Smooth muscle cell of the brain vasculature (primary cell): ENCODE measurements at places on chromosomes 3 and 15.

DNA sequence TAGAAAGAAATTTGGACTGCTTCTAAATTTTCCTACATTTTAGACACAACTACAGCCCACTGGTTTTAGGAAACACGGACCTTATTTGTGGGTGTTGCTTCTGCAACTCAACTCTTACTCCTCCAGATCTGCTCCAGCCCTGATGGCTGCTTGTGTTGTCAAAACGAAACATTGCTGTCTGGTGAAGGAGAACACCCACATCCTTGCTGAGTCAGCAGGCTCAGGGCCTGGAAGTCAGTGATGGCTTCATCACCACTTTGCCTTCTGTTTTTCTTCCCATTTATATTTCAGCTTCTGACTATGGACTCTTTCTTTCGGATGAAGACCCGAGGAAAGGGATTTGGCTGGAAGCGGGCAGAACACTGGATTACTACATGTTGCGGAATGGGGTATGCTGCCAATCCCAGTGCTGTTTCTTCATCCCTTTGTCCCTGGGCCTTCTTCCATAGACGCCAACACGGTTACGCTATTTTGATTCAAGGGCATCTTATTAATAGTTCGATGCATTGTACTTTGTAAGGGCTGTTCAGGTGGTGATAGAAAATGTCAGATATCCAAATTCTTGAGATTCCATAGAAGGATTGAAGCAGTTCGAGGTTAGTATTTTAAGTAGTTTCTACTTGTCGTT, 392.6 kb upstream of the TPM1 start:
- no peak for DNase-seq

- no peak for DNase-seq
Measured at GRCh38 chr15:26234976-26235767, 372.0 kb upstream of the ATP10A start.

DNA sequence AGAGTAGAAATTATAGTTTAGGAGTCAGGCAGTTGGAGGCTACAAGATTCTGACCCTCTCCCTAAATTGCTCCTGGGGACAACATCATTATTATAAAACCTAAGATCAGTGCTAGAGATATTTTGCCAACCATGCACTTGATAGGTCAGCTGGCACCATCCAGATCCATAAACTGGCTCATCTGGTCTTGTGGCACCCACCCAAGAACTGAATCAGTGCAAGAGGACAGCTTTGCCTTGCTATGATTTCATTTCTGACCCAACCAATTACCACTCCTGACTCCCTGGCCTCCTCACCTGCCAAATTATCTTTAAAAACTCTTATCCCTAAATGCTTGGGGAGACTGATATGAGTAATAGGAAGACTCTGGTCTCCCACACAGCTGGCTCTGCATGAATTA, 461.1 kb upstream of the TGFBR2 start:
- DNase-seq = no peak

GRCh38 chr3:103787879-103788278, 1353.1 kb downstream of the ZPLD1 start:
- no peak for DNase-seq

DNA sequence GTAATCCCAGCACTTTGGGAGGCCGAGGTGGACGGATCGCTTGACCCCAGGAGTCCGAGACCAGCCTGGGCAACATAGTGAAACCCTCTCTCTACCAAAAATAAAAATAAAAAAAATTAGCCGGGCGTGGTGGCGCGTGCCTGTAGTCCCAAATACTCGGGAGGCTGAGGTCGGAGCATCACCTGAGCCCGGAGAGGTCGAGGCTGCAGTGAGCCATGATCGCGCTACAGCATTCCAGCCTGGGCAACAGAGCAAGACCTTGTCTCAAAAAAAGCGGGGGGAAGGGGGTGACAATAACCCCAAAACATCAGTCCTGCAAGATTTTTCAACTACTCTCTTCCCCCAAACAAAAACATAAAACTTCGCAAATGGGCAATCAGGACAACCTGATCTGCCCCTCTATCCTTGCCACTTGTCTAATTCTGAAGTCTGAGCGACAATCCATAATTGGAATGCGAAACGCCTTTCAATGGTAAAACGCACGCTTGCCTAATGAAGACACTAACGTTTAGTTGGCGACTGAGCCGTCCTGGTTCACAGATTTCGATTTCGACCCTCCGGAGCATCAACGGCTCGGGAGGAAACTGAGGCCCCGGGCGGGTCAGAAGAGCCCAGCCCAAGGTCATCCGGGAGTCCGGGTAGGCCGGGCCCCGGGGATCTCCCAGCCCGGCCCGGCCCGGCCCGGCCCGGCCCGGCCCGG, 868 bp downstream of the BTBD1 start:
- no peak for DNase-seq

- DNase-seq = no peak
Measured at GRCh38 chr3:63863150-63864007, at the start of the genes ATXN7 and THOC7. Gene ATXN7, plus strand, starts transcription at chr3:63863867. Its CDS starts 48,732 bp downstream, at chr3:63912599. Gene THOC7, minus strand, starts transcription at chr3:63863805. Its CDS starts 15 bp downstream, at chr3:63863790.
